ENCODE measurements at places on chromosomes 6 and 20.

GRCh38 chr6:73032586-73032985, 192.7 kb downstream of the KHDC1L start:
- no peak for DNase-seq

DNA sequence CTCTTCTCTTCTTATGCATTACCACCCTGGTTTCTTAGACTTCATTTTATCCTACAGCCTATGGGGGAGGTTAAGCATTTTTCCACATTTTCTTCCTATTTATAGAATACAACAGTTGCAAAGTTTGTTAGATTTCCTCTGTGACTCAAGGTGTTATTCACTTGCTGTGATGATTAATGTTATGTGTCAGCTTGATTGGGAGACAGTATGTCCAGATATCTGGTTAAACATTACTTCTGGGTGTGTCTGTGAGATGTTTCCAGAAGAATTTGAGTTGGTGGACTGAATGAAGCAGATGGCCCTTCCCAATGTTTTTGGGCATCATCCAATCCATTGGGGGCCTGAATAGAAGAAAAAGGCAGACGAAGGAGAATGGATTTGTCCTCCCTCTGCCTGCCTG, 131.3 kb downstream of the C6orf118 start:
- DNase-seq, result no peak

- no peak for DNase-seq
Measured at GRCh38 chr6:37640786-37641395, 56.8 kb downstream of the MDGA1 start.

- peak; percentile 99 for DNase-seq
Measured at GRCh38 chr20:13839421-13840092, 54.7 kb downstream of the NDUFAF5 start.

GRCh38 chr20:36342331-36343120, 36.4 kb downstream of the DLGAP4 start:
- DNase-seq, result peak; percentile 21

GRCh38 chr6:159739341-159739740, 12.0 kb downstream of the WTAP start:
- DNase-seq, result no peak

DNA sequence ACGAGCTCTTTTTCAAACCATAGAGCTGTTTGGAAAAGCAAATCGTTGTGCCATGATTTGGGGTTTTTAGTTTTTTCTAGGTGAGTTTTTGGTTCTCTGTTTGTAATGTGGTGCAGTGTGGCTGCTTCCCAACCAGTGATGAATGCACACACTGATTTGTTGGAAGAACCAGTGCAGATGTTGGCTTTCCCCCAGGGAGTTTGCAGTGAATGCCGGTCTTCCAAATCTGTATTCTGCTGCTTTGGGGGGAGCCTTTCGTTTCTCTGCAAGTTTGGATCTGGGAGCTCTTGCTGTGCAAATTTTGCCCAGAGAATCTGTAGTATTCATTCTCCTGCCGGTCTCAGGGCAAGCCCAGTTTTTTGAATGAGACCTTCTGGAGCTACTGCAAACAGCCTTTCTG, 14.5 kb downstream of the HECA start:
- no peak for DNase-seq

DNA sequence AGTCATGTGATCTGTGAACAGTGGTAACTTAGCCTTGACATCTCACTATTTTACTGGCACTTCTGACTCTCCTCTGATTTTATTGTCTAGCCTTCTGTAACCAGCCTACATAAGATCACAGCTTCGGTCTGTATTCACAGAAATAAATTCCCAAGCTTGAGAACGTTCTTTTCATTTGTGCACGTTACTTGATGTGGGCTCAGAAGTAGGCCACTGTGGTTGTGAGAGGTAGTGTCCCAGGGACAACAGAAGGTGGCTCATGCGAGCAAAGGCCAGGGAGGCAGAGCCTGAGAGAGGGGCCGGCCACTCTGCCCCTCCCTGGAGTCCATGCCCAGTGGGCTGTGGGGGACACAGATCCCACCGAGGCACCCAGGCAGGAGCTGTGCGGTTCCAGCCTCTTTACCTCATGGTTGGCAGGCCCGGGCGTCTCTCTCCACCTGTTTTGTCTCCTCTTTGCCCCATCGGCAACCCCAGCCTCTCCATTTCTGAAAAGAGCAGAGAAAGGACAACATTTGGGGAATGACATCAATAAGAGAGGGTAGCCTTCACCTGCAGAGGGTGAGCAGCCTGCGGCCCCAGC, 207.5 kb upstream of the CST7 start:
- DNase-seq, result no peak

- no peak for DNase-seq
Measured at GRCh38 chr20:23928788-23929187, 49.2 kb upstream of the CST5 start.

- peak; percentile 52 for DNase-seq
Measured at GRCh38 chr6:16851044-16851540, 89.8 kb upstream of the ATXN1 start.

GRCh38 chr6:2140438-2141128, 104.8 kb downstream of the GMDS start:
- no peak for DNase-seq

DNA sequence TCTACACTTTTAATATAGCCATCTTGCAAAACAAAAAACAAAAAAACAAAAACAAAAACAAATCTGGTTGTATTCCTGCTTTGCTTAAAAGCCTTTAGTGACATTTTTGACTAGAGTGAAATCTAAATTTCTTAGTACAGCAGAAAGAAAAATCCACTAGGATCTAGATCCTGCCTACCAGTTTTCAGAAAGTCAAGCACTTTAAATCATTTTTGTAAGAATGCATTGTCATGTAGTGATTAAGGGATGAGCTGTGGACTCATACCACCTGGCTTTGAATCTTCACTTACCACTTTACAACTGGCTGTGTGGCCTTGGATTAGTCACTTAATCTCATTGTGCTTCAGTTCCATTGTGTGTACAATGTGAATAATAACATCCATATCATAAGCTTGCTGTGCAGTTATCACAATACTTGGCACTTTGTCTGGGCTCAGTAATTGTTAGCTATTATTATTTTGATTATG, 4.0 kb downstream of the MKKS start:
- DNase-seq, result peak; percentile 86

DNA sequence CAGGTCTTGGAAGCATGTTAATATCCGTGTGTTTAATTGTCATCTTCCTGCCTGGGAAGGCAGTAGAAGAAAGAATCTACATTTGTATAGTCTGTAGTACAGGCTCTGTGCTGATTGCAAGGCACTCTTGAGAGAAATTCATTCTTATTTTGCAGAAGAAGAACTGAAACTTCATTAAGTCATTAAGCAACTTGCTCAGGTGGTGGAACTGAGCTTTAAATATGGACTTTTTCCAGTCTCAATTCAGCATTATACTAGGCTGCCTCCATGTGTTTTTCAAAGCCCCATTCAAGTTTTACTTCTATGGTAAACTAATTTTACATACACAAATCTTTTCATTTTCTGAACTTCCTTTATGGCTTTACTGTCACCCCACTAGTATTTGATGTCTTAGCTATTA, 18.7 kb downstream of the ZNF451 start:
- no peak for DNase-seq

DNA sequence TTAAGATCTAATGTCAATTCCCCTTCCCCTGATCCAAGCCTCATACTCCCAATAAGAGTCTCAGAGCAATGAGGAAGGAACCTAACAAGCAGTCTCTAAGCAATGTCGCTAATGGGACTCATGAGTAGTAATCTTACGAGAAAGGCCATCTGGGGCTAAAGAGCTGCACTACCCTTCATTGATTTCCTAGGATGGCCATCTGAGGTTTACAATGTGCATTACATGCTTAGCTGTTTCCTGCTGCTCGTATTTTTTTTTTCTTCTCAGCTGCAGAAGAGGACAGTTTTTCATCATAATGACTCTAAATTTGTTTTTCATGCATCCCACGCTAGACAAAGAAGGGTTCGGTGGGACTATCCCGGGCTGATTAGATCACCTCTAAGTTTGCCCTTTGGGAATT, 119.3 kb downstream of the LPA start:
- DNase-seq, result no peak

DNA sequence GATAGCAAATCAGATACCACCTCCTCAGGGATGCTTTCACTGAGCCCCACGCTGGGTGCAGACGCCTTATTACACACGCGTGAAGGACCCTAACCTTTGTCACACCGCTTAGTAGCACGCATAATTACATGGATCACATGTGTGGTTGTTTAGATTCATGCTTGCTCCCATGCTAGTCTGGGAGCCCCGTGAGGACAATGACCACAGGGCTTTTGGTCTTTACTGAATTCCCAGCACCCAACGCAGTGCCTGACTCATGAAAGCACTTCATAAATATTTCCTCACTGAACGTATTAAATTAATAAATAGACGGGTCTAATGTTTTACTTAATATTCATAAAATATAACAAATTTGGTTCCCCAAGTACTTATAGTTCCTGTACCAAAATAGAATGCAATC, 132.5 kb downstream of the ALDH8A1 start:
- no peak for DNase-seq

GRCh38 chr20:45487231-45487635, 17.7 kb downstream of the WFDC2 start:
- no peak for DNase-seq

GRCh38 chr6:42140756-42141602, 1.4 kb downstream of the C6orf132 start:
- DNase-seq, result no peak

GRCh38 chr6:24566020-24566767, 71.4 kb downstream of the ALDH5A1 start:
- peak; percentile 76 for DNase-seq

GRCh38 chr6:110609101-110609500, 132.7 kb upstream of the SLC22A16 start:
- DNase-seq, result no peak

DNA sequence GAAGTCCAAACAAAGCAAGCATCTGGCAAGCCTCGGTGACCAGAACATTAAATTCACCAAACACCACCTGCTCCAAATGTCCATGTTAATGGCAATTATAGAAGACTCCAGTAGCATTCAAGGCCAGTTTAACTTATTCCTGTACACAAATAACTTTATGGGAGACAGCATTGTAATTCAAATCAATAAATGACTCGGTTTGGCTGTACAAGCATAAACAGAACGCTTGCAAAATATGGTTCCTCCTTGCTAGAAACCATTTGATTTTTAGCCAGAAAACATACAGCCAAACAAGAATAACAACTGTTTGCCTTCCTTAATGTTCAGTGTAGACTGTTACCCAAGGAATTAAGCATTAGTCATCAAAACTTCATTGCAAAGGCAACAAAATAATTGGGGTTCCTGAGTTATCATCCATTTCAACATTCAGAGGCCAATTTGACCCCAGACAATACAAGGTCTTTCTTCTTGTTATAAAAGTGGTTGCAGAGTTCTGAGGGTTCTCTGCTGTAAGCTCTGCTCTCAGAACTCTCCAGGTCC, 125.1 kb downstream of the BFSP1 start:
- DNase-seq, result no peak

DNA sequence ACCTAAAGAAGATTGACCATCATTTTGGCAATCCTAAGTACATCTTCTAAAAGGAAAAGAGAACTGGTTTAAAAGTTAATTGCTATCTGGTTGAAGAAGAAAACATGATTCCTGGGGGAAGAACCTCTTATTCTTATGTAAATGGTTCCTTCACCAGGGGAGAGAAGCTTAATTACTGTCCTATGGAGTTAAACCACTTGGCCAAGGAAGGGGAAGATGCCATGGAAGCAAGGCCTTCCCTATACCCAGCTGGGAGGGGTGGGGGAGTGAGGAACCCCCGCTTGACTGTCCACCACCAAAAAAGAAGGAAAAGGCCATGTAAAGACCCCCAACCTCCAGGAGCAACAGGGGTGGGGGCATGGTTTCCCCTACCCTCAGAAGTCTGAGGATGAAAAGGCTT, 962.1 kb downstream of the GRIK2 start:
- DNase-seq, result no peak

DNA sequence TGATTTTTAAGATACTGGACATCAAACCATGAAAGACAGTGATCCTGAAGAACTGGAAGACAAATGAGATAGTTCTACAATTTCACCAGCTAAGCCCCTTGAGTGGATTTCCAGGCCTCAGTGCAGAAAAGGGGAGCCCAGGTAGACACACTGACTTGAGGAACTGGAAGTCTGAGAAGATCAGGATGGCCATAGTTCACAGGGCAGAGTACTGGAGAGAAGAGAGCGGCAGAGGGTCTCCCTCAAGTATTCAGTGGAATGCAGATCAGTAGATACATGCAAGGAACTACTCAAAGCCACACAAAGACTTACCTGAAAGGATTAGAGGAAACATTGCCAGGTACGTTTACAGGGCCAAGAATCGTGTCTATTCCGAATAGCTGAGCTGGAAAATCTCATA, 224.3 kb downstream of the LRFN2 start:
- no peak for DNase-seq

- DNase-seq, result no peak
Measured at GRCh38 chr6:18457065-18457737, 70.1 kb downstream of the RNF144B start.

- no peak for DNase-seq
Measured at GRCh38 chr6:97462031-97462430, 179.0 kb upstream of the MMS22L start.

DNA sequence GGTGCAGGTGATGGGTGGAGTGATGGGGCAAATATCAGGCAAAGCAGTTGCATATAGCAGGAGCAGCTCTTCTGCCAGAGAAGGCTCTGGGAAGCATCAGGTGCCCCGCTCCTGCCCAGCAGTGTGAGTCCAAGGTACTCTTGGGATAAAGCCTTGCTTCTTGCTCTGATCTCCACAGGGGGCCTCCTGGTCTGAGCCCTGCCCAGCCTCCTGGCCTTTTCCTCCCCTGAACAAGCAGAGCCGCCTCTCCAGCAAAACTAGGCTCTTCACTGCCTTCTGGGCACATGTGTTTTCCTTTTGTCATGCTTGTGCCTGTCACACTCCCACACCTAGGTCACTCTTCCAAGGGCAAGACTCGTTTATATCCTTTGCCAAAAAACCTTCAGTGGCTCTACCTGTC, 34.3 kb downstream of the SIRPA start:
- DNase-seq, result no peak

GRCh38 chr6:79536585-79536953, 661 bp downstream of the LCA5 start:
- no peak for DNase-seq

GRCh38 chr6:25295651-25296050, 16.5 kb downstream of the CARMIL1 start:
- DNase-seq, result no peak

DNA sequence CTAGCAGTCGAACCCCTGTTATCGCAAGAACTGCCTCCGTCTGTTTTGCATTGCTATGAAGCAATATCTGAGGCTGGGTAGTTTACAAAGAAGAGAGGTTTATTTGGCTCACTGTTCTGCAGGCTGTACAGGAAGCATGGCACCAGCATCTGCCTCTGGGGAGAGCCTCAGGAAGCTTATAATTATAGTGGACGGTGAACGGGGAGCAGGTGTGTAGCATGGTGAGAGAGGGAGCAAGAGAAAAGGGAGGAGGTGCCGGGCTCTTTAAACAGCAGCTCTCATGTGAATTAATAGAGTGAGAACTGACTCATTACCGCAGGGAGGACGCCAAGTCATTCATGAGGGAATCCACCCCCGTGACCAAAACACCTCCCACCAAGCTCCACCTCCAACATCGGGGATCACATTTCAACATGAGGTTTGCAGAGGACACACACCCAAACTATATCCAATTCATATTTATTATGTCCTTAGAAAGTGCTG, 172.6 kb upstream of the KCNG1 start:
- no peak for DNase-seq

All from NCI-H82 (cell line).